ENCODE measurements at places on chromosomes 2 and 18.

GRCh38 chr2:150140777-150141176, 346.7 kb downstream of the RND3 start:
- DNase-seq: no peak

DNA sequence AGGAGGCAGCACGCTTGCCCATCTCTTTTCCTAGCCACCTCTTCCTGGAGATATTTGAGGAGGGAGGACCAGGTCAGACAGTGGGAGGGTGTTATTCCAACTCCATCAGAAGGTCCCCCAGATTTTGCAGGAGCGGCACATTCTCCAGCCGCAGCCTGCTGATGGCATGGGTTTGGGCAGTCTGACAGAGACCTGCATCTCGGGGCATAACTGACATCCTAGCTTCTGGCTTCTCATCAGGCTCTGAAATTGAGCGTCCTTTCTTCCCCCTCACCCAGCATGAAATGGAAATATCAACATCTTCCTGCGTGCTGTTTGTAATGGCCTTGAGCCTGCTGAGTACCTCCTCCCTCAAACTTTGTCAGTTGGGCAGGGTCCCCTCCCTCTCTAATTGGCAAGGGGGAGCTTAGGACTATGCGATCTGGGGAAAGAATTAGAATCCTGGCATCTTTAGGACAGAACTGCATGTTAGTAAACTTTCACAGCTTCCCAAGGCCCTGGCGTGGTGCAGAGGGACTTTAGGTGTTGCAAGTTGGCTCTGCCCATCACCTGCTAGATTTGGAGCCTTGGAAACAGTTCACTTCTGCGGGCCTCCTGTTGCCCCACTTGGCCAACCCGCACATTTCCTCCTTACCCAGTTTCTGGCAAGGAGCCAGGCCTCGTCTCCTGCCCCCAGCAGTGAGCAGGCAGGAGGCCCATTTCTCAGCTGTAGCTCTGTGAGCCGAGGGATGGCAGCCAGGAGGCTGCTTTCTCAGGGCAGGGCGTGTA, 2.2 kb downstream of the ITM2C start:
- peak; percentile 53 for DNase-seq

DNA sequence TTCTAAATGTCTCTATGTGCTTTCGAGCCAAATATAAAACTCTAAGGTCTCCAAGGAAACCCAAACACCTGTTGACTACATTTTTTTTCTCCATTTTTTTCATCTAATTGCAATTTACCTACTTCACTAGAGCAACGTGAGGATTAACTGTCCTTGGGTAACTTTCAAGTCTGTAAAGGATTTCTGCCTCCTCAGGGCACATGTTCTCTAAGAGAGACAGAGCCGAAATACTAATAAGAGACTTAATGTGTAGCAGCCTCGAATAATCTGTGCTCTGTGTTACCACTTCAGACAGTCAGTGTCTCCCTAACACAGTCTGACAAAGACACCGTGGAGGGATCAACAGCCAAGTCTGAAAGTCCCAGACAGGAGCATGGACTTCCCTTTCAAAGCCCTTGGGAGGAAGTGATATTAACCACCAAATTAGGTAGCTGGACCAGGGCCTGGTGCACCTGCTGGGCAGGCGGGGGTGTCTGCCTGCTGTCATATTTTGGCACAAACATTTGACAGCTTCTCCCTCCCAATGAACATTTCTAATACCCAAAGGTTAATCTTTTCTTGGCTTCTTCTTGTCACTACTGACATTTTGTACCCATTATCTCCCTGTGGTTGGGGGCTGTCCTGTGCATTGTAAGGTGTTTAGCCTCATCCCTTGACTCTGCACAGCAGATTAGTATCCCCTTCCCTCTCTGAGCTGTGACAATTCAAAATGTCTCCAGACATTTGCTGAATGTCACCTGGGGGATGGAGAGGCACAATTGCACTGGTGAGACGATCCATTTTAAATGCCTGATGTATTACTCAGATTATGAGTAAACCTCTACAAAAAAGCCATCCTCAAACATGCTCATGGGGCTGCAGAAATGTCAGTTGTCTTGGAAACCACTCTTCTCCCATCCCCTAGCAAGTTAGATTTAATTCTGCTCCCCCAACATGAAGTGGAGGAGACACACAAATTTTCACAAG, 45.7 kb upstream of the LYPD1 start:
- DNase-seq: no peak

DNA sequence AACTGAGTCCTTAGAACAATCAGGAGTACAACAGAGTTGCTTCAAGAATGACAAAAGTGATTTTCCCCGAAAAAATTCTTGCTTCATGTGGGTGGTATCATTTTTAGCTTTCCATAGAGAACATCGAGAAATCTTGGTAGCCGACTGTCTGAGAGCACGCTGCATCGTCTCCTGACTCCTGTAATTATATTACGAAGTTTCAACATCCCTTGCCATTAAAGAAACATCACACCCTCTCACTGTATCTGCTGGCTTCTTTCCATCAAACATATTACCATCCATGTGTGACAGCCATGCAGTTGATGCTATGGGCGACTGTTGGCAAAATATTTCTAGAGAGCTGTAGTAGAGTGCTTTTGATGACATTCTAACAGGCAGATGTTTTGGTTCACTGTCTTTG, 311.2 kb downstream of the CMPK2 start:
- no peak for DNase-seq

DNA sequence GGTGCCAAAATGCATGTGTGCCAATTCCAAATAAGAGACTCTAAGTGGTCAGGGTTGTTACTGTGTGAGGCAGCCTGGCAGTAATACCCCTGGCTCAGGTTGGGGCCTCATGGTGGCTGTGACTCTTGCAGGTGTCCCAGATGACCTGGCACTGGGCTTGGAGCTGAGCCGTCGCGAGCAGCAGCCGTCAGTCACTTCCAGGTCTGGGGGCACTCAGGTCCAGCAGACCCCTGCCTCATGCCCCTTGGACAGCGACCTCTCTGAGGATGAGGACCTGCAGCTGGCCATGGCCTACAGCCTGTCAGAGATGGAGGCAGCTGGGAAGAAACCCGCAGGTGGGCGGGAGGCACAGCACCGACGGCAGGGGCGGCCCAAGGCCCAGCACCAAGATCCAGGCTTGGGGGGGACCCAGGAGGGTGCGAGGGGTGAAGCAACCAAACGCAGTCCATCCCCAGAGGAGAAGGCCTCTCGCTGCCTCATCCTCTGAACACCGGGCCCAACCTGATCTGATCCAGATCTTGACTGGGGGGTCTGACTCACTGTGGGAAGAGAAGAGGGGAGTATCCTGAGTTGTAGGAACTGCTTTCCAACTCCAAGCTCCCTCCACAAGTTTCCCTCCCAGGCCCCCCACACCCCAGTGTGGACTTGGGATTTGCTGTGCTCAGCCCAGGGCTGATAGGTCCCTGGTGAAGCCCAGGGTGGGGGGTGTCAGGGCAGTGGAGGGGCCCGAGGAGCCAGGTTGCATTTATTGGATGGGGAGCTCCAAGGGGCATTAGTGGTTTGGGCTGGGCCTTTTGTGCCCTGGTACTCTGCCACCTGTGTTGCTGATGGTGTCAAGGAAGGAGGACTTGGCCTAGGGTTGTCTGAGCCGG, 5.6 kb downstream of the DNAJB2 start:
- no peak for DNase-seq

- no peak for DNase-seq
These were observed 15.7 kb upstream of the TEX51 start for GRCh38 chr2:126882736-126883665.

DNA sequence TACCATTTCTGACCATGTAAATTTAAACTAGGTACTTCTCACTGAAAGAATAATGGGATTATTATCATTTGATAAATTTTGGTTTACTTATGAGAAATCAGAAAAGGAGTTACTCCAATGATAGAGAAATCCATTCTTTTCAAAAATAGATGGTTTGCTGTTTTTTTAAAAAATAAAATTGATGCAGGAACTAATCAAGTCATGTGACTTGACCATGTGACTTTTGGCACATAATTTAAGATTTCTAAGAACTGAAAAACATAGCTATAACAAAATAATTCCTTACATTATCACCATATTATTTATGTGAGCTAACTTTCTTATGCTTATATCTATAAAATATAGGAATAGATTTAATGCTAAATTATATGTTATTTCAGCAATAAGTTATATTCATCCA, 247.1 kb upstream of the FIGN start:
- DNase-seq: no peak

DNA sequence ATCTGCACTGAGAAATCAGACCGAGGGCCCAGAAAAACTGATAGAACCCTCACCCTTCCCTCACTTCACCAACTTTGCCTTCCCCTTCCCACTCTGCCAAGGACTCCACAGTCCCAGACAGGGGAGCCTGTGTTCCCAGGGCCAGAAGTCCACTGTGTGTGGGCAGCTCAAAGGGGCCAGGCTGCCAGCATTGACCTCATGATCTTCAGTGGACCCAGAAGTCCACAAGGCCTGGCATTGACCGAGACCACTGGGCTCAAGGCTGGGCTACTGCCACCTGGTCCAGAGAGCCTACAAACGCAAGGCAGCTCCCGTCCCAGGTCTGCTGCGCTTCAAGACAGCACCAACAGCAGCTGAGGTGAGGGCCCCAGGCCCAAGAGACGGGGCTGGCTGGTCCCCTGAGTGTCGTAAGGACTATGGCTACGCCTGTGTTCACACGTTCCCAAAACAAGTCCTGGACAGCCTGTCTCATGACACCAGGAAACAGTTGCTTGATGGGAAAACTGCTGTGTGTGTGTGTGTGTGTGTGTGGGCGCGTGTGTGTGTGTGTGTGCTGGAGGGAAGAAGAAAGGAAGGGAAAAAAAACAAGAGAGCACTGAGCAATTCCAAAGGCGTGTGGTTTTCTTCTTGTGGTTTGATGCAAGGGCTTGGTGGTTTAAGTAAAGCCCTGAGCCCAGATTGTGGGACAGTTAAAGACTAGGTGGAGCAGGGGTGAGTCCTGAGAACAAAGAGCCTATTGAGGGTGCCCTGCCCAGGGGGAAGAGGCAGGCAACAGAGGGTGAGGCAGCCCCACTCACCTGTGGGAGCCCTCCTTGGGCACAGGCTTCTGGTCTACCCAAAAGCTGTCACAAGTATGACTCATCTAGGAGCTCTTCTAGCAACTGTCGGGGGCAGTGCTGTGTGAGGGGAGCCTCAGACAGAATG, 46.6 kb upstream of the ZBTB7C start:
- no peak for DNase-seq

- DNase-seq: no peak
These were observed 14.0 kb downstream of the OTX1 start for GRCh38 chr2:63064661-63065060.

GRCh38 chr2:207528980-207529329, 807 bp upstream of the CREB1 start:
- DNase-seq: no peak

DNA sequence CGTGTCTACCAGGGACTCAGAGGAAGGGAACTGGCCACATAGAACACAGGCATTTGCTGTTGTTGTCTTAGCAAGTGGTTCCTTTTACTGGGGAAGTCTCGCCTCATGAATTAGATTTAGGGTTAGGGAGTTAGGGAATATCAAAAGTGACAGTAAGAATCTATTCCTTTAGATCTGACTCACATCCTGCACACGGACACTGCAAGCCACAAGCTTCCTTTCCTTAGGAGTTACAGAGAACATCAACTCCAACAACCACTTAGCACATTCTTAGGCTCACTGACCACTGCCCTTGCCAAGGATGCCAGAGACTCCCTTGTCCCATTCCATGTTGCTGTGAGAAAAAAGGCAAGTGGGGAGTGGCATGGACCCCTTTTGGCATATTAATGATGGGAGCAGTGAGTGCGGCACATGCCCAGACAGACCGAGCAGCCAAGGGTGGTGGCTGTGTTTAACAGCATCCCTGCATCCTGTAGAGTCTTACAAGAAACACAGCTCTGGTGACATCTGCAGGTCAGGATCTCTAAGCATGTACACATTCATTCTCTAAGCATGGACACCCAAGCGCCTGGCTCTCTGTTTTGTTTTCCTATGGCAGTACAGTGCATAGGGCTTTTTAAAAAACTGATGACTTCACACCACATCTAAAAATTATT, 745.6 kb upstream of the RAB6C start:
- no peak for DNase-seq

- DNase-seq: no peak
These were observed 19.7 kb upstream of the RNF125 start for GRCh38 chr18:31998880-31999412.

DNA sequence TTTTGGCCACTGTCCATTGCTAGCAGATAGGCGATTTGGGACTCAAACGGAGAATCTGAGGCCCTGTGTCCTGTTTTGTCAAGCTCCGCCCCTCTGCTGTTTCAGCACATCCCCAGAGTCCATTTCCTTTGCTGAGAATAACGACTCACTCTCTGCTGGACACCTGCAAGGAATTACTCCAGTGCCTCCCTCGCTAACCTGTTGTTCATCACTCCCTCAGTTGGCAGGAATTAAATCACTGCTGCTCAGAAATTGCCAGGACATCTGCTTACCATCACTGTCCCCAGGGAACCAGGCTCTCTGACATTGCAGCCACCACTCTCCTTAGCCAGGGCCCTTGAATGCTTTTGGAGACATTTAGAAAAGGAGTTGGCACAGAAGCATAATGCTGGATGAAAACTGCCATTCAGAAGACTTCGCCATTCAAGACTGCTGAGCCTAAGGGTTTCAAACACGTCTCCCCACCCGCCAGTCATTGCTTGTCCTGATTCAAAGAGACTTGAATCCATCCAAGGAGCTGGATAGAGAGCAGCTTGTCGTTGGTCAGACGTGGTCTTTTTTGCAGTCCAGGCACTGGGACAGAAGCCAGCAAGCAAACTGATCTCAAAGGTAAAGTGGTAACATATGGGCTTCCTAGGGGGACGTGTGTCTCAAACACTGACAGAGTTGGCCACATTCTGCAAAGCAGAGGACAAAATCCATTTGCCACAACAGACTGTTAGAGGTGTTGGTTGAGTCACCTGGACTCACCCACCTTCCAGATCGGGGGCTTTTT, 155.3 kb downstream of the UXS1 start:
- no peak for DNase-seq

DNA sequence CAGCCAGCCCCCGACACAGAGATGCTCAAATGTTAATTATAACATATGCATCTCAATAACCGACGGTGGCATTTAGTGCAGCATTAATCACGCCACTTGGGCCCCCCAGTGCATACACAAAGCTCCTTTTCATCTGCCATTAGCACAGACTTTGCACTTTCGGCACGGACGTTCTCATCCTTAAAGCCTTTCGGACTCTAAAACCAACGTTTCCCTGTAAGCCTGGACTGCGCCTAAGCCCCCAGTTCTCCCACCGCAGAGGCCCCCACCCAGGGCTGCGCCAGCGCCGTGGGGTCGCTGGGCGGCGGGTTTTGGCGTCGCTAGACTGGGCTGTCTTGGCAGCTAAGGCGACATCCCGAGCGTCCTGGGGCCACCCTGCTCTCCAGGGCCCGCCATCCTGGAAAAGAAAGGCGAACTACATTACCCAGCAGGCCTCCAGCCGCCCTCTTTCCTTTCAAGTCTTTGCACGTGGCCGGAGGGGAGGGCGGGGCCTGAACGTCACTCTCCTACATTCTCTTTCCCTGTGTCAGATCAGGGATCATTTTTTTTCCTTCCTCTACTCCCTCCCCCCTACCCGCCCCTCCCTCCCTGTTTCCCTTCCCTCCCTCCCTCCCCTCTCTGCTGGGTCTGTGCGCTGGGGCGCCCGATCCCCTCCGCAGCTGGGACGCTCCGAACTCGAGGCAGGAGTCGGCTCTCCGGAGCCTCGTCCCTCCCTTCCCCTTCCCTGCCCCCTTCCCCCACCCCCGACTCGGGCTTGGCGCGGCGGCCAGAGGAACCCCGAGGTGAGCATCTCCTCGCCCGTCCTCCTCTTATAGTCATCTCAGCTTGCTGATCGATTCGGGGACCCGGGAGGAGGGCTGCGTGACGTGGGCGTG, at the start of gene CTIF:
CTIF (plus strand) TSS at position 501 of the 875 bp plus-strand sequence. CDS start 80,535 bp downstream, outside the sequence.
- peak; percentile 60 for DNase-seq
